Glomerular endothelial cell (primary cell): ENCODE measurements at places on chromosomes 12 and 14.

DNA sequence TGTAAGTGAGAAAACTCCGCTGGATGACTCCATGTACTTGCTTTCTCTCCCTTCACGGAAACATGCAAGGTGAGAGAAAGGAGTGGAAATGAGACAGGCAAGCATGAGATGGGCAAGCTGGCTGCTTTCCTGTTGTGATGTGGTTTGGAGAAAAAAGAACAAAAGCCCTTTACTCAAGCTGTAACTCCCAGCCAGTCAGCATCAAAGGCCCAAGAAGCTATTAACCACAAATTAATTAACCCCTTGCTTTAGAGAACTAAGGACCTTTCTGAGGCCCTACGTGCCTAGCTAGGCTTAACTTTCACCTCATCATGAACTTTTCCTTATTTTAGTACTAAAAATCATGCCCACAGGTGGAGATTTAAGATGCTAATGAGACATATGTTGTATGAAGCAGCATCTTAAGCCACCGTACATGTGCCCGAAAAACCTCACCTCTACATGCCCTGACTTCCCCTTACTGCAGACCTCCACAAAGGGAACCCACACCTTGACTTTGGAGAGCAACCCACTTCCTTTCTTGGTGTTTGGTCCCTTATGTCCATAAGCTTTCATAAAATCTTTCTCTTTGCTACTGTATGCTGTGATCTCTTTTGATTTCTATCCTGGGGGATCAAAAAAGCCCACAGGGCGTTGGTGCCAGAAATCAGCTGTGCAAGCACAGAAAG lies 87.0 kb downstream of the GALNT8 start:
- DNase-seq, result no peak

- DNase-seq, result no peak
Measured at GRCh38 chr14:54664961-54665360, 98.0 kb downstream of the SAMD4A start.

DNA sequence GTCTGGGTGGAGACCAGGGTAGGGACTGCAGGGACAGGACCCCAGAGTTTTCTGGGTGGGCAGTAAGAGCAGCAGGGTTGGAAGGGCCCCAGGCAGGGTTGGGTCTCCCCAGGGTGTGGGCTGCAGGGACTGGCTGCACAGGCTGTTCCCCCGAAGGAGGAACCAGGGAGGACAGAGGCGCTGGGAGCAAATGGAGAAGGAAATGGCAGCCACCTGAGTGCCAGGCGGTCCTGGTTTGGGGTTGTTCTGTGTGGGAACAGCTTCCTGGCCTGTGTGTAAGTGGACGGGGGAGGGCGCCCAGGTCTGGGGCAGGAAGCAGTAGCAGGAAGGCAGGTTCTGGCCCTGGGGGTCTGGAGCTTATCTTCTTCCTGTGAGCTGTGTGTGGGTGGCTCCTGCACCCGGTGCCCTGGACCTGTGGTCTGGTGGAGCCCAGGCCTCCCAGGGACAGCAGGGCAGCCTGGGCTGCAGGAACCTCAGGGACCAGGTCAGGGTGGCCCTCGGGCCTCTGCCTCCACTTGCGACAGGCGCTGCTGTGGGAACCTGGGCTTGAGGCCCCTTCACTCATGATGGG lies 372.8 kb downstream of the TMEM121 start:
- no peak for DNase-seq

- DNase-seq, result no peak
Measured at GRCh38 chr12:29639893-29640495, 142.5 kb upstream of the OVCH1 start.

DNA sequence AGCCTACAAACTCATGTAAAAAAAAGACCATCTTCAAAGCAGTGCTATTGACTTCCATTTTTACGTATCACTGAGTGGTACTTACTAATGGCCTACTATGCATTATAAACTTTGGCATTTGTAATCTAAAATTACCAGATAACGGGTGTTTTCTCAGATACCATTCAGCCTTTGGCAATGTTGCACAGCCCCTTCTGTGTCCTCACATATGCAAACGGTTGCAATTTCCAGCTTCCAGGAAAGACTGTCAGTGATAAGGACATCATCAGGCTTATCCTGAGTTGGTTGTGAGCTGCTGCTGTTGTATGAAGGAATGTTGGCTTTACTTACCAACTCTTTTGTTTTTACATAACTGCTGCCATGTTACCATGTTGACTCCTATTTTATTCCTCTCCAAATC lies 1.6 kb upstream of the SLC6A13 start:
- DNase-seq, result no peak

DNA sequence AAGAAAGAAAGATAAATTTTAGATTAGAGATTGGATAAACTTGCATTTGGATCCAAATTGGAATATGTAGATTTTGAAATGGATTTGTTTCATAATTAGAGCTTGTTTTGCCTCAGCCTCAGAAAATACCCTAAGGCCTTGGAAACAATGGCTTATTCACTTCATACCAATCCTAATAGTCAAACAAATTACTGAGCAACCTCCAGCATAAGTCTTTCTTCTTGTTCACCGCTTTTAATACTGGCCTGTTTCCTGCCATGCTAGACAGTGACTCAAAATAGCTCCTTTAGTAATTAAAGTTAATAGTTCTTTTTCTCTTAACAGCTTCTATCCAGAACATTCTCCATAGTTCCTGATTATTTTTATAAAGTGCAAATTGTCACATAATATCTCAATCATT lies 110.9 kb upstream of the DNM1L start:
- peak; percentile 48 for DNase-seq

DNA sequence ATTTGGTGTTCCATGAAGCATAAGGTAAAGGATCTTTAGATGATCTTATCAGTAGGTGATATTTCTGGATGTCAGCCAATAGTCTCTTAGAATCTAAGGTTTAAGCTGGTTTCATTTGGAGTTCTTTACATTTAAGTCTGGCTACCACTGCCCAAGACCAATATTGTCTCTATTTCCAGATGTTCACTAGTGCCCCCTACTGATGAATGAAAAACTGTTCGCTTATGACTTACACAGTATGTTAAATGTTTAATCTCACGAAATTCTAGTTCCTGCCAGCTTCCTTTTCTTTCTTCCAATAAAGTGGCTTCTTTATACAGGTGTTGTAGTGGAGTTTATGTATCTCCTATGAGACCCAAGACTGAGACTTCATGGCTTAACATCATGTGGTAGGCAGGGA lies 31.8 kb upstream of the MIS18BP1 start:
- no peak for DNase-seq

DNA sequence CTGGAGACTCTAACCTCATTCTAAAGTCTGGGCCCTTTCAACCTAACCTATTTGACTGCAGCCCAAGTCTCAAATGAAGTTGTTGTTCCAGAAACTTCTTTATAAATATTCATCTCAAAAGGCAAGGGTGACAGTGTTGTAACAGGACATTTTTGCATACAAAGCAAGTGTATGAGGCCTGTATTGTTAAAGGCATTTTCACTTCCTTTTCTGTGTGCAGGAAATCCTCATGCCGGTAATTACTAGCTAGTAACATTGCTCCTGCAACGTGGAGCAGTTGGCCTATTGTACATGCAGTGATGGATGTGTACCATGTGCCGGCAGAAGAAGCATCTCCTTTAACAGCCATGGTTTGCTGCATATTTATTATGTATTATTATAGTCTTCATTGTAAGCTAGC lies 156.5 kb upstream of the RMST start:
- peak; percentile 0 for DNase-seq

- no peak for DNase-seq
Measured at GRCh38 chr12:85147331-85147730, 111.2 kb downstream of the LRRIQ1 start.

DNA sequence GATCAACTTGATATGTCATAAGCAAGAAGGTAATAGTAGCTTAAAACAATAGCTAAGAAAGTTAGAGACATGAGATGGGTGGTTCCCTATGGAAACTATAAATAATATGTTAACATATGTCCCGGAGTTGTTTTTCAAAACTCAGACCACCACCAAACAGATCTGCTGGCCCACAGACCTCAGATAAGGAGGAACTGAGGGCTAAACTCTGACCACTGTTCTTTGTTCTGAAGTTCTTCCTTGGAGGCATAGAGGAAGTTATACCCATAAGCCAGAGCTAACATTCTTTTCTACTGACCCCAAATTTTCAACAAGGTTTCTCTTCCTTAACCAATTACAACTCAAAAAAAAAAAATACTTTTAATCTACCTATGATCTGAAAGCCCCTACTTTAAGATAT lies 156.1 kb upstream of the FSCB start:
- DNase-seq, result no peak
